ENCODE measurements at places on chromosomes 16 and 17.

- no peak for DNase-seq
Observed at GRCh38 chr16:48810436-48810802, 200.4 kb upstream of the N4BP1 start.

GRCh38 chr17:65163990-65164495 is 26.9 kb downstream of the RGS9 start:
- DNase-seq, result peak; percentile 18

- DNase-seq, result peak; percentile 17
Observed at GRCh38 chr16:70252355-70252988, 732 bp upstream of the EXOSC6 start.

DNA sequence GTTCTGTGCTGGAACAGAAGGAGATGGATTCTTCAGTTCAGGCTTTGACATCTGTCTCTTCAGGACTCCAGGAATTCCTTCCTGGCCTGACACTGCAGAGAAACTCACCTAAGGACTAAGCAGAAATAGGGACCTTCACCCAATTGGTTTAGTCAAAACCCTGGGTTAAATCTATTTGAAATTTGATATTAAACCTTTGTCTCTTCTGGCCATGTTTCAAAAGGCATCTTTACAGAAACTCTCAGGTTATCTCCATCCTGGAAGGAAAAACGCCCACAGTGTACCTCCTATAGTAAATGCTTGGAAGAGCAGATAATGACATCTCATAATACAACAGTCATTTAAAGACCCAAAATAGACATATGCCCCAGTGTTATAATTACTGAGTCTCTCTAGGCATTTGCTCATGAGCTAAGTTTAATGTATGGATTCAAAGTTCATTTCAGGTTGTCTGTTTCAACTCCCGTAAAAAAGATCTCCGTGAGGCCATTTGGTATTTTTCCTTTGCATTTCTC is 5.6 kb upstream of the HOXB4 start:
- DNase-seq, result no peak

GRCh38 chr17:6421700-6422604 is 13.0 kb downstream of the AIPL1 start:
- DNase-seq, result peak; percentile 67

DNA sequence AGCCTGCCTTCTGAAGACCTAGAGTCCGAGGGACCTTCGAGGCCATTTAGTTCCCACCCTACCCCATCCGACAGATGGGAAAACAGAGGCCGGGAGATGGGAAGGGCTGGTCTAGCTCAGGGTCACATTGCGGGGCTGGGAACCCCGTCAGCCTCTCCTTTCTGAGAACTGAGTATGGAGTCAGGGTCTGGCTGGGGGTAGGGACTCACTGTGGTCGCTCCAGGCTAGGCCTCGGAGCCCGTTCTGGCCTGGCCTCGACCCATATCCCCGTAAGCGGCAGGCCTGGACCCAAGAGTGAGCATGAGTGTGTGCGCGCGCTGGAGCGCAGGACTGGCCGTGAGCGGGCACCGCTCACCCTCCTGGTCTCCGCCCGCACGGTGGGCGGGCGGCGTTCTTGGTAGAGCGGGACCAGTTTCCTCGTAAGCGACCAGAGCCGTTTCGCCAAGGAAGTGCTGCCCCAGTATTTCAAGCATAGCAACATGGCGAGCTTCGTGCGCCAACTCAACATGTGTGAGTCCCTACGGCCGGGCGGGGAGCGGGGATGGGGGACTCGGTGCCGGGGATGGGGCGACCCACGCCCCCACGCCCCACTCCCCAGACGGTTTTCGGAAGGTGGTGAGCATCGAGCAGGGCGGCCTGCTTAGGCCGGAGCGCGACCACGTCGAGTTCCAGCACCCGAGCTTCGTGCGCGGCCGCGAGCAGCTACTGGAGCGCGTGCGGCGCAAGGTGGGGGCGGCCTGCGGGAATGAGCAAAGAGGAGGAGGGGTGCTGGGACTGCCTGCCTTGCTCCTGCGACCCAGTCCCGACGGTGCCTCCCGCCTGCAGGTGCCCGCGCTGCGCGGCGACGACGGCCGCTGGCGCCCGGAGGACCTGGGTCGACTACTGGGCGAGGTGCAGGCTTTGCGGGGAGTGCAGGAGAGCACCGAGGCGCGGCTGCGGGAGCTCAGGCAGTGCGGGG is 855 bp downstream of the HSF4 start:
- no peak for DNase-seq

GRCh38 chr17:72378414-72379390 is 257.9 kb downstream of the SOX9 start:
- no peak for DNase-seq

GRCh38 chr16:52773026-52773425 is 226.1 kb upstream of the TOX3 start:
- DNase-seq, result no peak

GRCh38 chr16:46962629-46963028 is 10.8 kb downstream of the DNAJA2 start:
- no peak for DNase-seq

GRCh38 chr16:24609740-24610415 is 70.5 kb downstream of the RBBP6 start:
- peak; percentile 74 for DNase-seq

DNA sequence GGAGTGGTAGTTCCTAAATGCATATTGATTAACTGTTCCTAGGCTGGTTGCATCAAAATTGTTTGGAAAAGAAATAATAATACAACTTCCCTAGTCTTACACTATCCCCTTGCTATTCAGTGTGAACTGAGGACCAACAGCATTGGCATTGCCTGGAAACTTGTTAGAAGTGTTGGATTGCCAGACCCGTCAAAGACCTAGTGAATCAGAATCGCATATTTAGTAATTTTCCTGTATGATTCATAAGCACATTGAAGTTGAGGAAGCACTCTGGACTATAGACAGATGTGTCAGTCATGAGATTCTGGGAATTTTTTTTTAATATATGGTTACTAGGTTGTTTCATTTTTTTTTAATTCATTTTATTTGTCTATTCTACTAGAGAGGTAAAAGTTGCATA is 34.7 kb upstream of the KCNJ16 start:
- DNase-seq, result peak; percentile 59

DNA sequence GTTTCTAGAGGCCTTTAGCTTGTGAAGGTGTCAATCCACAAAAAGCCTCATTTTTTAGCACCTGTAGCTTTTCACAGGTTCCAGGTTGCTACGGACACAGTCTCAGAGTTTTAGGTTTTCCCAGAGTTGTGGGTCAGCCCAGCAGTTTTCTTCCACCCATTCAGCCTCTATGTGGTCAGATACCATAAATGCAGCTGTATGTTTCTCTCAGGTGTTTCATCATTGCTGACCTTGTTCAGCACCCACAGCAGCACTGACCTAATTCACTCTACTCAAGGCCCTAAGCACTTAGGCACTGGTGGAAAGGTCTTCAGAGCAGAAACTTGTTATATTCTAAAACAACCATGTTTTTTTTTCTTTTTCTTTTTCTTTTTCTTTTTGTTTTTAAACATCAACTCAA is 15.0 kb upstream of the SPACA3 start:
- no peak for DNase-seq

- peak; percentile 99 for DNase-seq
Observed at GRCh38 chr17:835263-835662, 53.1 kb downstream of the MRM3 start.

GRCh38 chr17:40554646-40555295 is 10.5 kb downstream of the CCR7 start:
- no peak for DNase-seq

DNA sequence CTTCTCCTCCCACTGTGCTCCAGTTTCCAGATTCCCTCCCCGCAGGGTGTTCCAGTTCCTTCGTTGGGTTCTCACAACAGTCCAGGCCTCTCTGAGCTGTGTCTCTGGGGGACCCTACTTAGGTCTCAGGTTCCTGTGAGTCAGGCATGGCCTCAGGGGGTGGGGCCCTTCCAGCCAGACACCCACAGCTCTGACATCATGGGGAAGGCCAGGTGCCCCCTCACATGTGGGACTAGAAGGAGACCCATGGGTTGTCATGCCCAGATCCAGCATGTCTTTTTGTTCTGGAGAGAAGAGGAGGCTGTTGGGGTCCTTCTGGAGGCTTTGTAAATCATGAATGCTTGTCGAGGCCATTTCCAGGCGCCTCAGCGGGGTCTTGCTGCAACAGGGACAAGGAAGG is 32.0 kb upstream of the NDRG4 start:
- no peak for DNase-seq

DNA sequence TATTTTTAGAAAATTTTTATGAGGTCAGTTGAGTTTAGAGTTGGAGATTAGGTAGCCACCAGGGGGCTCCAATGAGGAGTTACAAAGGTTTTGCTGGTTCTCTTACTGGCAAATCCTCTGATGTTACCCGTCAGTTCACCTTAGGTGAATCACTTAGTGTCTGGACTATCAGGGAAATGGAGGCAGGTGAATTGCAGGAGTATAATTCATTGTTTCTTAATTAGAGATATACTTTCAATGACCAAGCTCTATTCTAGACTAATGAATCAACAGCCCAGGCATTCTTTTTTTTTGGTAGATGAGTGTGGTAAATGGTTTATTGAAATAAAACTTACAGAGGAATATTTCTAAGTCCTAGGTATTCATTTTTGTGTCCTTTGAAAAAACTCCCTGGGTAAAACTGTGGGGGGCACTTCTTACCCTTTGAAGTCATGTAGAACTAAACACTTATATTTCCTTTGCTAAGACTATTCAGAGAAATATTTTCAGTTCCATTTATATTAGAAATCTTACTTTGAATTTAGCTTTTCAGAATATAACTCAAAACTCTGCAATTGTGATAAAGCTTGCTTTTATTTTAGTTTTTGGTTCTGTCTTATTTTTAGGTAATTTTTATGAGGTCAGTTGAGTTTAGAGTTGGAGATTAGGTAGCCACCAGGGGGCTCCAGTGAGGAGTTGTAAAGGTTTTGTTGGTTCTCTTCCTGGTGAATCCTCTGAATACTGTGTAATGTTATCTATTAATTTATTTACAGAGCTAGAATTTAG is 17.7 kb downstream of the PSMD11 start:
- peak; percentile 52 for DNase-seq

DNA sequence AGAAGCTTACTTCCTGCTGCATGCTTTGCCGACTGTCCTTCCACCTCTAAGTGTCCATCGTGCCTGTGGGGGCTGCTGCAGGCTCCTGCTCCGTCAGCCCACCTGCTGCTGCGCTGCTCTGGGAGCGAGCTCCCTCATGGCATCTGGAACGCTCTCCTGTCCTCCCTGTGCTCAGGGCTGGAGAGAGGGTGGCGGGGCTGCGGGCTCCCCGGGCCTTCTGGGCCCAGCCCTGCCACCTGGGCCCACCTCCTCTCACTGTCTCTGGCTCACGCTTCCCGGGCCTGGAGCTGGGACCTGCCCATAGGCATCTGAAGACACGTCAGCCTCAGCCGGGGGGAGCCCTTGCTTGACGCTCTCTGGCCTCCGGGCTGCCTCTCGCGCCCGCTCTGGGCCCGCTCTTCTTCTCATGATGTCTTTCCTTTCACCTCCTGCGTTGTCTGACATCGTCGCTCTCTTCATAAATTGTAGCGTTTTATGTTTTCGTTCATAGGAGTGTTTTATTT is 27.0 kb downstream of the NME3 start:
- no peak for DNase-seq

DNA sequence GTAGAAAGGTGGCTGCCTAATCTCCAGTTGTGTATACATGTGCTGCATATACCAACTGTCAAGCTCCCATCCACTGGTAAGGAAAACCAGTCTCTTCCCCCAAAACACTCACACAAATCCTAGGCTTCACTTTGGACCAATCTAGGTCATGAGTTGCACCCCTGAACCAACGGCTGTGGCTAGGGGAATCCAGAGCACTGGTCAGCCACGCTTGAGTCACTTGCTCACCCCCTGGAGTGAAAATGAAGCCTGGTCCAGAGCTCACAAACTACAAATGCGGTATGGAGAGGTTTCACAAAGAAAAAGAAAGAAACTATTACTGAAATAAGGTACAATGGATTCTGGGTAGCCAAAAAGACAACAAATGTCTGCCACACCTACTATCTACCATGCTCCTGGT is 66.1 kb upstream of the NLK start:
- DNase-seq, result no peak

DNA sequence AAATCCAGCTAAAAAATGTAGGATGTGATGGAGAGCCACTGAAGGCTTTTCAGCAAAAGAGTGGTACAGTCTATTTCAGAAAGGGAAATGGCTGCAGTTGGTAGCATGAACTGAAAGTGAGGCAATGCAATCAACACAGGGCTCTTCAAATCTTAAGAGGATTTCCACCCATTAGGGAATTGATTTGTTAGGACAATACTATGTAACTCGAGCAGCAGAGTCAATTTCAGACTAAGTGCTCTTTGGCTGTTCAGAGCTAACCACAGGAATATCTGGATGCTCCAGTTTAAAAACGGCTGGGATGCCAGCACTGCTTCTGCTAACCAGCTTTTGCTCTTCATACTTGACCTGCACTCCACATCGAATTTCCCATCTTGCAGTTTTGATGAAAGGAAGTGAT is 24.6 kb downstream of the CACNG1 start:
- no peak for DNase-seq

DNA sequence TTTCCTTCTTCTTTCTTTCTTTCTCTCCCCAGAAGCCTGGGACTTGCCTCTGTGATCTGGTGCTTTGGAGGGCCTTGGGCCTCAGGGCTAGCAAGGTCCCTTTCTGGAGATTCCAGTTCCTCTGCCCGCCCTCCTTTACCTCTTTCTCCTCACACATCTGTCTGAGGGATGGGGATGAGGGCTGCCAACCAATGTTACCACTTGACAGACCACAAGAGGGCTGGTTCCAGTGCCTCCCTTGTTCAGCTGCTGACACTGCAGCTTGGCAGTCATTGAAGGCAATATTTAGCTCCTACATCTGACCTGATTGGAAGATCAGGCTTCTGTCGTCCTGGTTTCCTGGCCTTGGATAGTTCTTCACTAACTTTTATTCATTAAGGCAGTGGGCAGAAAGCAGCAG is 3.6 kb upstream of the ZNF652 start:
- DNase-seq, result no peak

Measured in fibroblast of upper back skin (primary cell).